ENCODE measurements at places on chromosomes 6 and 20.

- no peak for DNase-seq
Measured at GRCh38 chr20:61461461-61461860, 209.4 kb downstream of the CDH4 start.

- no peak for DNase-seq
Measured at GRCh38 chr20:51634877-51635276, 92.4 kb upstream of the NFATC2 start.

DNA sequence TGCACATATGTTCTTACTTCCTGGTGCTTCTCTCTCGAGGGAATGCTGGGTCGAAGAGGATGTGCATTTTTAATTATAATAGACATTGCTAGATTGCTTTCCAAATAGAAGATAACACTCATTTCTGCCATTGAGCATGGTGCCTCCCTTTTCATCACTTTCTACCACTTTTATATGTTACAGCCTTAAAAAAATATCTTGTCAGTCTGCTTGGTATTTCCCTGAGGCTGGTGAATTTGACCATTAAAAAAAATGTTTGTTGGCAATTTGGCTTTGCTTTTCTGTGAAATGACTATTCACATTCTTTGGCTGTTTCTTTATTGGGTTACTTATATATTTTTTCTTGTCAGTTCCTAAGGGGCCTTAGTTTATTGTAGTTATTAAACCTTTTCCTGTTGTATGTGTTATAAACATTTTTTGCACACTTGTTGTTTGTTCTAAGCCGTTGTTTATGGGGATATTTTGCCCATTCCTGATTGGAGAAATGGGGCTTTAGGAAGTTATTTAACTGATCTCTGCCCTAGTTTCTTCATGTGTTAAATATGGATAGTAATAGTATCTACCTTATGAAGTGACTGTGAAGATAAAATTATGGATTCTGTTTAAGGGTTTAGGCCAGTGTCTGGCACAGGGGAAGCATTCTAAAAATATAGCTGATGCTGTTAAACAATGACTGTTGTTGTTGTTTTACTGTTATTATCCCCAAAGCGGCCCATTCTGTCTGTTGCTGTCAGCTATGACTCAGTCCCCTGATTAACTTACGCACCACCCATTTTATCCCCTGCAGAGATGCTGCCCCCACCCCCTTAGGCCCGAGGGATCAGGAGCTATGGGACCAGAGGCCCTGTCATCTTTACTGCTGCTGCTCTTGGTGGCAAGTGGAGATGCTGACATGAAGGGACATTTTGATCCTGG lies 3.8 kb downstream of the DDR1 start:
- no peak for DNase-seq

DNA sequence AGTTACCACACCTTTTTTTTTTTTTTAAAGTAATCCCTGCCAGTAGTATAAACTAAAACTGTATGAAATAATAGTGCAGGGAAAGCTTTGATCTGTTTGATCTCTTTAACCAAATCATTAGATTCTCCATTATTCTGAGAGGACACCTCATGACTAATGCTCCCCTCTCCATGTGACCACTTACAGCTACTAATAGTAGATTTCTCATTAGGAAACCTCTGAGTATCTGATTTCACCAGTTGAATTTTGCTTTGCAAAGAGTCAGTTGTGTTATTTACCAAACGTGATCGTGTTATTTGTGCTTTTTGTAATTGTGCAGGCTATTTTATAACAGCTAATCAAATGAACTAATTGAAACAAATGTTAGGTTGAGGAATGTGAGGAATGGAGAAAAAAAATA lies 12.5 kb downstream of the CASP8AP2 start:
- DNase-seq, result no peak

DNA sequence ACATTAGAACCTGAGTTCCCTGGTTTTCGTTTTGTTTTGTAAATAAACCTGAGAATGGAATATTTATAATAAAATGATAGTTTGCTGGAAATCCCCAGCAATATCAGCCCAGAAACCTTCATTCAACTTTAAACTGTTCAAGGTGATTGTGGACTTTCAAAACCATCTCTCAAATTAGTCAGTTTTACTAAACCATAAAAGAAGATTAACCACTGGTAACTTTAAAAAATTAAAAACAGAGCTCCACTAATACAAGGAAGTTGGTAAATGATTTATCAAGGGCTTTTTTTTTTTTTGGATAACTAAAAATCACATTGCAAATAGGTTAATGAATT lies 10.0 kb downstream of the MBOAT1 start:
- DNase-seq, result no peak

GRCh38 chr6:50602292-50602691 lies 111.0 kb upstream of the TFAP2D start:
- DNase-seq, result no peak

- no peak for DNase-seq
Measured at GRCh38 chr20:38866265-38867061, 59.8 kb upstream of the FAM83D start.

GRCh38 chr6:41824571-41825569 lies 37.4 kb downstream of the TOMM6 start:
- no peak for DNase-seq

GRCh38 chr6:107576852-107577251 lies 86.9 kb downstream of the SOBP start:
- DNase-seq, result no peak

GRCh38 chr6:158743033-158743651 lies 76.0 kb downstream of the EZR start:
- DNase-seq, result no peak

DNA sequence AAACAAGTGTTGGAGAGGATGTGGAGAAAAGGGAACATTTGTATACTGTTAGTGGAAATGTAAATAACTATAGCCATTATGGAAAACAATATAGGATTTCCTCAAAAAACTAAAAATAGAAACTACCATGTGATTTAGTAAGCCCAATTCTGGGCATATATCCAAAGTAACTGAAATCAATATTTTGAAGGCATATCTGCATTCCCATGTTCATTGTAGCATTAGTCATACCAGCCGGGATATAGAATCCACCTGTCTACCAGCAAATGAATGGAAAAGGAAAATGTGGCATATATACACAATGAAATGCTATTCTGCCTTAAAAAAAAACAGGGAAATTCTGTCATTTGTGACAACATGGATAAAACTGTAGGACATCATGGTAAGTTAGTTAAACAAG lies 15.3 kb upstream of the C6orf58 start:
- no peak for DNase-seq

DNA sequence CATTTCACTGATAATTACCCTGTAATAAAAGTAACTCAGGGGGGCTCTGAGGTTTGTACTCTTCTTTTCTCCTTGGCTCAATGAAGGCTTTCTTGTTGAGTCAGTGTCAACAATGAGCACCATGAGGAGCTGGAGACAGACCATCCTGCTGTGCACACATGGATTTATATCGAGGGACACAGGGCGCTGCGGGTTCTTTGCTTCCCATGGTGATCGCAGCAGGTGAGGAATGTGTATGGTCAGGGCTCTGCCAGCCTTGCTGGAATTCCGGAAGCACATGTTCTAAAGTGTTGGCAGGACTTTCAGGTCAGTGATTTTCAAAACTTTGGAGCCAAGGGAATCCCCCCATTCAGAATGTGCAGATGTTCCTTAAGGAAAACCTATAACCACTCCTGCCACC lies 27.1 kb downstream of the SMOC2 start:
- DNase-seq, result no peak

DNA sequence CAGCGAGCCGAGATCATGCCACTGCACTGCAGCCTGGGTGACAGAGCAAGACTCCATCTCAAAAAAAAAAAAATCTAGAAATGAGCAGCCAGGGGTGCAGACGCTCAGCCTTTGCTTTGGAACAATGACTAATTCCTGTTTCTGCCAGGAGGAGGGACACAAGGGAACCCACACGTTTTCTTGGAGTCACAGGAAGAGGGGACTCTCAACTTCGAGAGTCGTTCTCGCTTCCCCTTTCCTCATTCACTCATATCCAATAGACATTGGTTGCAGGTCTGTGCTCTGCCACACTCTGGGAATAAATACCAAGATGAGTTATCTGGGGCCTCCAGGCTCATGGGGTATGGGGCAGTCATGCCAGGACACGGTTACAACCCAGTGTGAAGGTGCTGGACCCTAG lies 91.5 kb upstream of the RREB1 start:
- DNase-seq, result no peak

GRCh38 chr20:677957-678356 lies 2.4 kb upstream of the SCRT2 start:
- no peak for DNase-seq

GRCh38 chr6:20034408-20034769 lies 177.9 kb downstream of the MBOAT1 start:
- DNase-seq, result no peak

- no peak for DNase-seq
Measured at GRCh38 chr20:62426699-62427131, 624 bp downstream of the RBBP8NL start.

DNA sequence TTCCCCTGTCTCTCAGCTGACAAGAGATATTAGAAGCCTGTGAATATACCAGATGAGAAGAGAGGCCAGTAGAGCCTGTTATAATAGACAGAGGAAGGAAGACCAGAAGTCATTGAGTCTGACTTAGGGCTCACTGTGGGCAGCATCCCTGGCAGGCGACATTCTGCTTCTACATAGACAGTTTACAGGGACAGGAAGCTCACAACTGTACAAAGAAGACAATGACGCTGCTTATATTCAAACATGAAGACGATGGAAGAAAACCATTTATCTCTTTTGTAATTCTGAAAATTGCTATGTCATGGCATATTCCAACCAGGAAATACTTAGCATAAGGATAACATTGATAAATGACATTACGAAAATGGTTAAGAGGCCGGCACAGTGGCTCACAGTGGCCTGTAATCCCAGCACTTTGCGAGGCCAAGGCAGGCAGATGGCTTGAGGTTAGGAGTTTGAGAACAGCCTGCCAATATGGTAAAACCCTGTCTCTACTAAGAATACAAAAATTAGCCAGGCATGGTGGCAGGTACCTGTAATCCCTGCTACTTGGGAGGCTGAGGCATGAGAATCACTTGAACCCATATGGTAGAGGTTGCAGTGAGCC lies 170.9 kb downstream of the UBE3D start:
- no peak for DNase-seq

DNA sequence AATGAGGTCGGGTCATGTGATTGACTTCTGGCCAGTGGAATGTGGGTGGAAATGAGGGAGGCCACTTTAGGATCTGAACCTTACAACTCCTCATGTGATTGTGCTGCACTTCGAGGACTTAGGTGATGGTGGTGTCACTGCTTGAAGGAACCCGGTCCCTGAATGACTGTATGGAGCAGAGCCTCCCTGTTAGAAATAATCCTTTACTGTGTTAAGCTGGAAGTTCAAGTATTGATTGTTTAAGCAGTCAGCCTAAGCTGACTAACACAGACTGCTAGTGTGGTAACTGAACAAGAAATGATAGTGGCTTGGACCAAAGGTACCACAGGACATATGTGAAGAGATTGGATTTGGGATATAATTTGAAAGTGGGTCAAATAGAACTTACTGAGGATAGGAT lies 138.0 kb downstream of the OPN5 start:
- DNase-seq, result no peak

GRCh38 chr6:108171291-108171917 lies 5.6 kb downstream of the NR2E1 start:
- DNase-seq, result no peak

DNA sequence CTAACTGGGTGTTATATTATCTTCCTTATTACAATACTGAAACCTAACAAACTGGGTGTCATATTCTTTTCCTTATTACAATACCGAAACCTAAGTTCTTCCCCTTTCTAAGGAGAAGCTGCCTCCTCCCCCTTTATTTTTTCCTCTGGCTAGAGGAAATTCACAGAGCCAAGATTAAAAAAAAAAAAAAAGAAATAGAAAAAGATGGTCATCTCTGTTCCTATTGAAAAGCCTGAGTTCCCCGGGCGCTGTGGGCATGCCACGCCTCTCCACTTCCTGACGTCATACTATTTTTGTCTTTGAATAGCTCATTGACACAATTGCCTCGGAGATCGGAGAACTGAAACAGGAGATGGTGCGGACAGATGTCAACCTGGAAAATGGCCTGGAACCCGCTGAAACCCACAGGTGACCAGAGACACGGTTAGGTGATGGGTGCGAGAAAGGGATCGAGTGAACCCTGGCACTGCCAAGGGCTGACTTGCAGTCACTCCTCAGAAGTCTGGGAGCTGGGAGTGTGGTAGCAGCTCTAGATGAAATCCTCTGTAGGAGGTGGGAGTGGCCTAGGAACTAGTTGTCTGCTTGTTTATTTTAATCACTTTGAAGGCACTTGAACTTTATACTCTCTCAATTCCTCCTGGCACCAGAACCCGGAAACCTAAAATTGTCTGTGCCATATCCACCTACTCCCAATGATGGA lies 82.2 kb upstream of the NAA20 start:
- no peak for DNase-seq

DNA sequence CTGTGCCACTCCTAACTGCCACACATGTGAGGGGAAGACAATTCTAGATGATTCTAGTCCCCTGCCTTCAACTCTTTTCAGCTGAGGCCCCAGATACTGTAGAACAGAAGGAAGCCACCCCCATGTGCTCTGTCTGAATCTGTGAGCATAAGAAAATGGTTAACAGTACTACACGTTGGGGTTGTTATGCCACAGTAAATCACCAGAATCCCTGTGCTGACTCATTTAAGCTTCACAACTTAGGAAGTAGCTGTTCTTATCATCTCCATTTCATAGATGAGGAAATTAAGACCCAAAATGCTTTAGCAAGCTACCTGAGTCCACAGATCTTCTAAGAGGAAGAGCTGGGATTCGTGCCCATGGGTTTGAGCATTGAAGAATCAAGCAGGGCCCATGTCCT lies 27.4 kb upstream of the SCRT2 start:
- no peak for DNase-seq

GRCh38 chr20:56801971-56802755 lies 173.1 kb downstream of the TFAP2C start:
- DNase-seq, result no peak

DNA sequence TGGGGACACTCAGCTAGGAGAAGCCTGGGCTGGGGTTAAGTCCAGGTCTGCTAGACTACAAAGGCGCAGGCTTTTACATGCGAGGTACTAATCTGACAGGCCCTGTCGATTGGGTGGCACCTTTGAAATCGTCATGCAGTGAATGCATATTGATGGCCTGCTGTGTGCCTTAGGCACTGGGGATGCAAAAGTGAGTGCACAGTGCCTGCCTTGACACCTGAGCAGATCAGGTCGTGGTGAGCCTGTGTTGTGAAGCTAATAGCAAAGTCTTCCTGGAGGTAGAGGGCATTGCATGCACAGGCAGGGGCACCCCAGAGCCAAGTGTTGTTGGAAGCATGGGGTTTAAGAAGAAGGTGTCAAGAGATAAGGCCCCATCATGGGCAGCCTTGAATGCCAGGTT lies 16.9 kb downstream of the LRRC1 start:
- DNase-seq, result no peak

GRCh38 chr6:111898452-111898851 lies 25.2 kb upstream of the FYN start:
- DNase-seq, result no peak

- DNase-seq, result no peak
Measured at GRCh38 chr6:63660757-63661156, 25.2 kb downstream of the PHF3 start.

- no peak for DNase-seq
Measured at GRCh38 chr6:4560221-4561077, 215.8 kb upstream of the CDYL start.

- no peak for DNase-seq
Measured at GRCh38 chr6:137681445-137682009, 185.5 kb upstream of the TNFAIP3 start.

All from cortex of kidney (tissue), 1 donor.